Type B pancreatic cell (in vitro differentiated cells): ENCODE measurements at places on chromosomes 2 and 18.

DNA sequence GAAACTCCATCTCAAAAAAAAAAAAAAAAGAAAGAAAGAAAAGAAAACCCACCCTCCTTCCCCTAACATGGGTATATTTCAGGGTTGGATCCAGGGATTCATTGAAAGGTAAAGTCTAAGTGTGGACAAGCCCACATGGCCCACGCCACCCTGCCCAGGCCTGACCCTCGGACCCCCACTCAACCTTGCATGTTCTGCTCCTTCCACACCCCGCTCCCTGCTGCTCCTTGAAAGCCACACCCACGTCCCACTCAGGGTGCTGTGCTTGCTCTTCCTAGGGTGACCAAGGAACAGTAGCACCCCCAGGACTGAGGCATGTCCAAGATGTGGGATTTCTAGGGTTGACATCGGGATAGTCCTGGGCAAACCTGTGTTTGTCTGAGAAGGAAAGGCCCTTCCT is 172.7 kb upstream of the MYCN start:
- no peaks in the 10 kb centered on the region for H3K36me3 ChIP-seq
- H3K4me3 ChIP-seq = peak overlapping the region; percentile 49
- no peak overlapping the region for H3K27ac ChIP-seq
- H3K27me3 ChIP-seq = no peaks in the 10 kb centered on the region
- DNase-seq = no peak

DNA sequence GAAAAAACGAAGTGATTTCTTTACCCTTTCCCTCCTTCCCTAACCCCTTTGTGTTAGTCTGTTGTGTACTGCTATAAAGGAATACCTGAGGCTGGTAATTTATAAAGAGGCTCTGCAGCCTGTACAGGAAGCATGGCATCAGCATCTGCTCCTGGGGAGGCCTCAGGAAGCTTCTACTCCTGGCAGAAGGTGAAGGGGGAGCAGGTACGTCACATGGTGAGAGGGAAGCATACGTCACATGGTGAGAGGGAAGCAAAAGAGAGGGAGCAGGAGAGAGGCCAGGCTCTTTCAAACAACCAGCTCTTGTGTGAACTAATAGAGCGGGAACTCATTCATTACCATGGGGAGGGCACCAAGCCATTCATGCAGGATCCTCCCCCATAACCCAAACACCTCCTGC is 126.2 kb downstream of the CAPN13 start:
- peaks cover 3% of the 10 kb centered on the region for H3K27me3 ChIP-seq
- no peak overlapping the region for H3K27ac ChIP-seq
- H3K36me3 ChIP-seq = no peaks in the 10 kb centered on the region
- no peak overlapping the region for H3K4me3 ChIP-seq
- H3K4me1 ChIP-seq = peaks cover 6% of the 10 kb centered on the region

- H3K36me3 ChIP-seq = peaks cover 14% of the 10 kb centered on the region
- peak overlapping the region; percentile 22 for H3K27ac ChIP-seq
- H3K27me3 ChIP-seq = peaks cover 3% of the 10 kb centered on the region
- H3K4me1 ChIP-seq = peaks cover 24% of the 10 kb centered on the region
- no peak overlapping the region for H3K4me3 ChIP-seq
Observed at GRCh38 chr2:70145144-70145490, 45.7 kb downstream of the C2orf42 start.

DNA sequence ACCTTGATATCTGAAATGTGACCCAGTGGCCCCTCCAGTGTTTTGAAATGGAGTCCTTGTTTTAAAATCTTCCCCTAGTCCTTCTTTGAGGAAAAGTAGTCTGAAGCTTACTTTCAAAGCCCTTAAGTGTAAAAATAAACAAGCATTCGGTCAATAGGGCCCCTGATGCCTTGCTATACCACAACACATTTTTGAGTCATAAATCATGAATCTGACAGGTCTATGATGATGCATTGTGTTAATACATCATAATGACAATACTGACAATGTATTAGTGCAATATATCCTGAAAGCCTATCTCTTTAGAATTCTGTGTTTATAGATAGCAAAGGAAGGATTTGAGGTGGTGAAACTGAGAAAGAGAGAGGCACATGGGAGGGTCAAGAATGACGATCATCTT is 464.2 kb downstream of the MEIS1 start:
- no peak overlapping the region for H3K4me3 ChIP-seq
- H3K27me3 ChIP-seq = peaks cover 8% of the 10 kb centered on the region
- H3K4me1 ChIP-seq = peaks cover 10% of the 10 kb centered on the region
- H3K27ac ChIP-seq = no peak overlapping the region
- no peak for DNase-seq

- DNase-seq = no peak
- peaks cover 94% of the 10 kb centered on the region for H3K27me3 ChIP-seq
- H3K4me3 ChIP-seq = no peak overlapping the region
- no peaks in the 10 kb centered on the region for H3K4me1 ChIP-seq
Observed at GRCh38 chr2:20661421-20662307, 5.3 kb upstream of the GDF7 start.

DNA sequence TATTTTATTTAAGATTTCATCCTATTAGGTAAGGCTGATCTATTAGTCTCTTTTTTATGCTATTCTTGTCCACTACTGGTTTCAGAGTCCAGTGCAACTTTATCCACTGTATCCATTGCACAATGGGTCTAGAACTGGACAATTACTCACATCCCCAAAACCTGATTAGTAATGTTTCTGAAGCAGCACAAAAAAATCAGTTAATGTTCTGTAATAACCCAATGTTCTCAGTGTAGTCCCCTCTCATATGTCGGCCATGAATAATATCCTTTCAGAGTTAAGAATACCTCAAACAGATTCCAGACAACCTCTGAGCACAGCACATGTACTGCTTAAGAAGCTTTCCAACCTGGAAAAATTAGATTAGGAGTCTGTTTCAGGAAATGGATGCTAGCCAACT is 29.7 kb downstream of the MGAT4A start:
- no peak overlapping the region for H3K4me3 ChIP-seq
- no peak for DNase-seq
- peaks cover 13% of the 10 kb centered on the region for H3K4me1 ChIP-seq
- no peak overlapping the region for H3K27ac ChIP-seq
- H3K27me3 ChIP-seq = no peaks in the 10 kb centered on the region
